ENCODE measurements at places on chromosomes 3 and 15.

GRCh38 chr15:25439369-25439836 is 579 bp upstream of the UBE3A start:
- no peak for DNase-seq

GRCh38 chr3:21942328-21942727 is 191.3 kb upstream of the ZNF385D start:
- DNase-seq: no peak

- no peak for DNase-seq
These were observed 64.9 kb downstream of the TBC1D2B start for GRCh38 chr15:78012643-78013077.

DNA sequence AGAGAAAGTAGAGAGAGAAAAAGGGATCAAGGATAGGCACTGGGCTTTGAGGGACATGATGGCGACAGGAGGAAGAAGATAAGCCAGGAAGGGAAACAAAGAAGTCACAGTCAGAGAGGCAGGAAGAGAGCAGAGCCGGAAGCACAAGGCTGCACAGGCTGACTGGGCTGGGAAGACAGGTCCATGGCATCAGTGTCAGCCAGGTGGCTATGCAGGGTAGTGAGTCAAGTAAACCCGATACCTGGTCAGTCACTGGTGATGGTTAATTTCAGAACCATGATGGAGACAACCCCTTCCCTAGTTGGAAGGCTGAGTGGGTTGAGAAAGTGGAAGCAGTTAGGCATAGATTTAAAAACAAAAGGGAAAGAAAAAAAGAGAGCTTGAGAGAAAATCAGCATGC is 203.8 kb downstream of the EPHB1 start:
- no peak for DNase-seq

GRCh38 chr15:96692826-96693225 is 362.3 kb downstream of the NR2F2 start:
- DNase-seq: no peak

GRCh38 chr3:33751336-33751735 is 33.3 kb upstream of the CLASP2 start:
- DNase-seq: no peak

GRCh38 chr3:145190138-145190537 is 970.8 kb downstream of the PLOD2 start:
- no peak for DNase-seq

DNA sequence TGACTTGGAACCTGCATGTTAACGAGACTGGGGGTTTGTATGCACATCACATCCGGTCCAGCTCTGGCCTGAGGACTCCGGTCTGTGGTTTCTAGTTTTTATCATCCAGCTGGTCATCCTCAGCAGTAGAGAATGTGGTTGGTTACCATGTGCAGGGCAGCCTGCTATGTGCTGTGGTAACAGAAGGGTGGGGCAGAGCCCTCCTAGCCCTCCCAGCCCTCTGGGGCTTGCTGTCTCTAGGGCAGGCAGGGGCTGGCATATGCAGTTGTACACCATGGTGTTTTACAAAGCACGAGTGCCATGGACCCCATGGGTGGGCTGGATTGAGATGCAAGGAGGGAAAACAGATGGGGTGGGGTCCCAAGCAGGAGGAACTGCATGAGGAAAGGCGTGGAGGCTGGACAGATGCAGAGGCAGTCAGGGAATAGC is 70.2 kb downstream of the APBA2 start:
- no peak for DNase-seq

- no peak for DNase-seq
These were observed 257.6 kb downstream of the SLC9A9 start for GRCh38 chr3:143590660-143591059.
